ENCODE measurements at places on chromosomes 4 and X. TPM values are rescaled to one million over a fixed set of nuclear protein-coding genes. Genes with fewer than 3 reads are reported as not detected.

The NAP1L2 gene
- 0.50 TPM for total RNA-seq

The CENPVL1 gene
- not detected for total RNA-seq

The ADAM29 gene
- not detected for total RNA-seq

The ADRA2C gene
- 4.6 TPM for total RNA-seq

The AFM gene
- not detected for total RNA-seq

The BEND2 gene
- total RNA-seq = not detected

- no peak overlapping the region for H3K4me3 ChIP-seq
- no peak overlapping the region for H3K27ac ChIP-seq
- H3K4me1 ChIP-seq = no peaks in the 10 kb centered on the region
Observed at GRCh38 chr4:146577111-146577510, 55.4 kb upstream of the SLC10A7 start.

DNA sequence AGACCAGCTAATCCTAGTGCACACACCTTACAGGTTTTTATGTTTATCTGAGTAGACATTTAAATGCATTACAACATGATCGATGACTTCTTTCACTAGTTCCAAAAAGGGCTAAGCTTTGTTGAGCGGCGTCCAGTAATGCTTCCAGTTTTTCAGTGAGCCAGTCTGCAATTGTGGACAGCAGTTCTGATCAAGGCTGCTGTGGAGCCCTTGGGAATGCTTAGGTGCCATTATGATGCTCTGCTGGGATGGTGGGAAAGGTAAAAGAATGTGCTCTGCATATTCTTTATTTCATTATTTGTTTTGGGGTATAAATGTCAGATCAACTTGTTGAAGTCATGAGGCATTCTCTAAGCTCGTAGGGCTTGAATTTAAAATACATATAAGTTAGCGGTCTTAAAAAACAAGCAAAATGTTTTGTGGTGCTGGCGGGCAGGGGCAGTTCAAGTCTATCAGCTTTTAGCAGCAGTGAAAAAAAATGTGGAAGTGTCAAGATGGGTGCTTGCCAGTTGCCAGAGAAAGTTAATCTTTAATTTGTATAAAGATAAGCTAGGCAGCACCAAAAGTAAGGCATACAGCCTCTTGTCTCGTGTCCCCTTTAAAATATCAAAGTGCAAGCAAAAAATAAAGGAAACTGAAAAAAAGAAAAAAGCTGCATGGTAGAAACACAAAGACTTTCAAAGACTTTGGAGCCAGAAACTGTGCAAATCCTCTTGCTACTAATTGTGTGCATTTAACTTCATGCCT, 5.8 kb downstream of the MID1IP1 start:
- no peak for DNase-seq
- H3K36me3 ChIP-seq = no peaks in the 10 kb centered on the region
- peak overlapping the region; percentile 69 for H3K4me3 ChIP-seq

DNA sequence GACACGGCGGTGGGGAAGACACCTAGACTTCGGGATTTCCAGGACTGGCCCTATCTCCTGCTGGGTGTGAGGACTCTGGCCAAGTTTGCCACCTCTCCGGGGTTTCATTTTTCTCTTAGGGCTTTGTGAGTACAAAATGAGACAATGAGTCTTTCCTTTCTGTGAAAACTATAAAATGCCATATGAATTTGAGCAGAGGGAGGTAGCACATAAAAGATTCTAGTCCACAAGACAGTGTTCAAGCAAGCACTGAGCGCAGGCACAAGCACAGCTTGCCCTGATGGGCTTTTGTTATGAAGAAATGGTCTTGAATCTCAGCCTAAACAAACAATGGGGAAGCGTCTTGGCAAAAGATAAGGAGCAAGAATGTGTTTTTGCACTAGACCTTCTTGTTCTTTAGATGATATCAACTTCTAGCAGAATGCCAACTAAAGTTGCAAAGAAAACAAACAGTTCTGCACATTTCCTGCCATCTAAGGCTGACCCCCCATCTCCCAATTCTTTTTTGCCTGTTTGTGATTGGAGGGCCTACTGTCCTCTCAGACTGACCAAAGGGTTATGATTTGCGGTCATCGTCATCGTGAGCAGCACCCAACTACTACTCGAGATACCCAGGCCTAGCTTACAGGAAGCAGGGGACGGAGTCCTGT, 73.0 kb upstream of the ZNF518B start:
- no peak overlapping the region for H3K4me3 ChIP-seq
- no peaks in the 10 kb centered on the region for H3K36me3 ChIP-seq
- peaks cover 13% of the 10 kb centered on the region for H3K4me1 ChIP-seq

DNA sequence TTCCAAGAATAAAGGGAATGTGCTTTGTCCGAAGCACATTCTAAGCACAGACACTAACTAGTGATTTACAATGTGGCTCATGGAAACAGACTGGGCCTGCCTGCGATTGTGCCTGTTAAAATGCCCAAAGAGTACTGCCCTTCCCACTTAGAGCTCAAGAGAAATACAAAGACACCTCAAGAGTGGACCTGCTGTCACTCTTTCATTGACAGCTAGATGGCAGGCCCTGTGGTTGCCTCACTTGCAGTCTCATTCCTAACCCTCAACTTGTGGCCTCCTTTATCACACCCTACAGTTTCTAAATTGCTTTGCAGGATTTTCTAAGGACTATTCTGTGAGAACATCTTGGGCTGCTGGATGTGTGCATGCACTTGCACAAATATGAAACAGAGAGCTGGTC, 331.0 kb upstream of the EMCN start:
- no peaks in the 10 kb centered on the region for H3K4me1 ChIP-seq
- no peaks in the 10 kb centered on the region for H3K36me3 ChIP-seq
- no peaks in the 10 kb centered on the region for H3K27me3 ChIP-seq
- no peak overlapping the region for H3K27ac ChIP-seq
- DNase-seq = no peak

GRCh38 chr4:164977243-164978164, at the start of gene TRIM61:
Gene TRIM61 (minus strand): TSS chr4:164977657. CDS start chr4:164970002, 7,655 bp downstream.
- H3K27me3 ChIP-seq = peaks cover 7% of the 10 kb centered on the region
- H3K4me1 ChIP-seq = no peaks in the 10 kb centered on the region

DNA sequence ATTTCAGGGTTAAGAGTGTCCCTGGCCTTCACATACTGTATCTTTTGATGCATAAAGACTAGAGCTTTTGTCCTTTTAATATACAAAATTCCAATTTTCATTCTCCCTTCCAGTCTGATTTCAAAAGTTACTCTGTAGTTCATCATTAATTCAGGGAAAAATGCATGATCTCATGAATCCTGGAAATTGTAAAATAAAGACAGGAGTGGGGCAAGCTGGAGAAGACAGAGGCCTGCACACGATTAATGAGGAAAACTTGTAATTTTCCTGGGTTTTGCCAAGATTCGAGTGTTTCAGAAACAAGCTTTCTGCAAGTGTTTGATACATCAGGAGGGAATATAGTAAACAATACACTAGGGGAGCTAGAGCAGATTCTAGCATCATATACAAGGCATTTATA, 947.9 kb downstream of the FAT4 start:
- DNase-seq = no peak
- H3K36me3 ChIP-seq = no peaks in the 10 kb centered on the region
- no peak overlapping the region for H3K27ac ChIP-seq
- H3K4me1 ChIP-seq = no peaks in the 10 kb centered on the region

DNA sequence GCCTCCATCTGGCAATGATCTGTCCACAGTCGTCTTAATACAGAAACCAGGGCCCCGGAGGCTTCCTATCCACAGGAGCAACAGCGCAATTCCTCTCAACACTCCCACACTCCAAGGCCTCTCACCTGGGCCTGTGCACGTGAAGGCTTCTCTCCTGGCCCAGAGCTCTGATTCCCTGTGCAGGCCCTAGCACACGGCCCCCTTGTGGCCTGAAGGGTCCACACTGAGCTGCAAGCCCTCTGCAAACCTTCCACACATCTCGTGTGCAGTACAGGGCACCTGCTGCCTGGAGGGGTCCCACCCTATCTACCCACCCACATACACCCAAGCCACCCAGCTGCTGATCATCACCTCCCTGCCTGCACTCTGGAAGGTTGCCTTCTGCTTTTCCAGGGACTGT, 150.1 kb upstream of the NUDT10 start:
- no peaks in the 10 kb centered on the region for H3K27me3 ChIP-seq
- no peaks in the 10 kb centered on the region for H3K4me1 ChIP-seq
- no peaks in the 10 kb centered on the region for H3K36me3 ChIP-seq
- H3K27ac ChIP-seq = no peak overlapping the region
- no peak overlapping the region for H3K4me3 ChIP-seq
- no peak for DNase-seq

All from esophagus squamous epithelium (tissue), 5 donors.